ENCODE measurements at places on chromosomes 4 and X. TPM values are rescaled to one million over a fixed set of nuclear protein-coding genes. Genes with fewer than 3 reads are reported as not detected.

DNA sequence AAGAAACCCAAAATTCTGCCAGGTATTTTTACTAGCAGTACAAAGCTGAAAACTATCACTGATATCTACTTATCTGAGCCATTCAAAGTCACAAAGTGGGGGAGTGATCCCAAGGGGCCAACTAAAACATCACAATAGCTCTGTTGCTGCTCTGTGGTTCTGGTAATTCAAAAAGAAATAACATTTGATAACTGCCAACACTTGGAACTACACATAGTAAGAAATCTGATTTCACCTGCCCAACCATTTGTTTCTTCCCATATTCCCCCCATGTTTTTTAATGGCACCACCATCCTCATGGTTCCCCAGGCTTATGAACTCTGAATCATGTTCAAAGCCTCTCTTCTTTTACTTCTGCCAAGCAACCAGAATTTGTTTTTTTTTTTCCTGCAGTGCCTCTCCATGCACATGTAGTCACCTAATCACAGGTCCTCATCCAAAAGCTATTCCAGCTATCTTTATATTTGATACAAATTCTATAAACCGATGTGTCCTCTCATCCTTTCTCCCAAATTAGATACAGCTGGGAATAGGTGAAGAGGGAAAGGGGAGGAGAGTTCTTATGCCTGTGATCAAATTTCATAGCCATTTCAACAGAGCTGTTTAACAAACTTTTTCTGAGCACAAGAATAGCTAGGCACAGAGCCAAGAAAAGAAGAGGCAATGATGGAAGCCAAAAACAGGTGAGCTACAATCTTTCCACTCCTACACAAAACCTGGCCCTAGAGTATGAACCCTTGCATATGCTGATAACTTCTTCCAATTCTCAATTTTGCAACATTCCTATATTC is 7.7 kb downstream of the AMMECR1 start:
- H3K4me1 ChIP-seq: no peaks in the 10 kb centered on the region
- no peak overlapping the region for H3K27ac ChIP-seq
- no peaks in the 10 kb centered on the region for H3K27me3 ChIP-seq
- DNase-seq: no peak
- no peaks in the 10 kb centered on the region for H3K36me3 ChIP-seq

DNA sequence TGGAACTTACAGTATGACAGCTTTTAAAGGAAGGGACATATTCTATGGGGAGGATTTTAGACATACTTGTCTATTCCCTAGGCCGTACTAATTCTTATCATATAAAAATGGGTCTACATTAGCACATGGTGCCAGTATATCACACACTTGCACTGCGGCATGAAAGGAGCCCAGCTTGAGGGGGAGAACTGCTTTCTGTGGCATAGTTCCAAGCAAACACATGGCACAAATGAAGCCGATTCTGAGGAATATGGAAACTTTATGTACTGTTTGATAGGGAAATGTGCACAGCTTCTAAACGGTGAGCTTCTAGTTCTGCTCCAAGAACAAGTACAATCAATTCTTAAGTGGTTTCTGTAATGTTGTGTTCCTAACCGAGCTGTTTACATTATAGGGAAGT is 675.6 kb upstream of the FTHL17 start:
- no peaks in the 10 kb centered on the region for H3K36me3 ChIP-seq
- H3K4me3 ChIP-seq: no peak overlapping the region
- no peaks in the 10 kb centered on the region for H3K27me3 ChIP-seq
- peak; percentile 4 for DNase-seq
- no peaks in the 10 kb centered on the region for H3K4me1 ChIP-seq
- H3K27ac ChIP-seq: no peak overlapping the region

DNA sequence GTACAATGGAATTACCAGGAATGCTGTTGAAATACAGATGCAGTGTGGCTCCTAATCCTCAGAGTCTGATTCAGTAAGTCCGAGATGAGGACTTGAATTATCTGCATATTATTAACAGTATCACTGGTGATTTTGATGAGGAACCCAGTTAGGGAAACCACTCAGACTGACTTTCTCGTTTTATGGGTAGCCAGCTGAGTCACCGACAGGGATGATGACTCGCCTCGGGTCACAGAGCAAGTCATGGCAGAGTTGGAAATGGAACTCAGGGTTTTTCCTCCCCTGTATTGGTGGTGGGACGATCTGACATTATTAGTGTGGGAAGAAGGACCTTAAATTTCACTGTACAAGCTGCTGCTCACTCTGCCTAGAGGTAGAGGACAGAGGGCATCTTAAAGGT is 51.3 kb downstream of the RTL9 start:
- no peaks in the 10 kb centered on the region for H3K4me1 ChIP-seq
- no peaks in the 10 kb centered on the region for H3K27me3 ChIP-seq
- no peak overlapping the region for H3K4me3 ChIP-seq
- H3K27ac ChIP-seq: no peak overlapping the region

- no peak overlapping the region for H3K27ac ChIP-seq
- no peak for DNase-seq
- H3K4me1 ChIP-seq: no peaks in the 10 kb centered on the region
- H3K36me3 ChIP-seq: no peaks in the 10 kb centered on the region
- no peak overlapping the region for H3K4me3 ChIP-seq
These were observed 160.7 kb downstream of the MOSPD2 start for GRCh38 chrX:15033917-15034316.

DNA sequence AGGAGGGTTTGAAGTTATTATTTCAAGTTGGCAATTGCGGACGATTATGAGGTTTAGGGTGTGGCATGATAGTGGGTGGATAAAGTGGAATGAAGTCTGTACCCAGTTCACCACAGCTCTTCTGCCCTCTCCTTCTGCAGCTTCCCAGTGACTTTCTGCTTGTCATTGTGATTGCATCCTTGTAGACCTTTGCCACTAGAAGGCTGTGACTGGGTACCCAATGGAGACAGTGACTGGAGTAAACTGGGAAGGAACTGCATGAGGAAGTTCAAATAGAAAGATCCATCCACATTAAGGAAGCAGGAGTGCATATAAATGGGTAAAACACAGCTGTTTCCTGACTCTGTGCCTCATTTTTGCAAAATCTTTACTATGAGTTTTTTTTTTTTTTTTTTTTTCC is 53.5 kb upstream of the SPANXN3 start:
- DNase-seq: no peak
- no peaks in the 10 kb centered on the region for H3K27me3 ChIP-seq
- H3K4me3 ChIP-seq: no peak overlapping the region
- H3K36me3 ChIP-seq: no peaks in the 10 kb centered on the region
- no peak overlapping the region for H3K27ac ChIP-seq

GRCh38 chrX:14832586-14832985 is 40.3 kb downstream of the FANCB start:
- no peak overlapping the region for H3K4me3 ChIP-seq
- no peak overlapping the region for H3K27ac ChIP-seq
- H3K27me3 ChIP-seq: no peaks in the 10 kb centered on the region
- no peak for DNase-seq
- no peaks in the 10 kb centered on the region for H3K4me1 ChIP-seq

GRCh38 chr4:47538111-47538824 is 53.2 kb downstream of the ATP10D start:
- DNase-seq: no peak
- no peaks in the 10 kb centered on the region for H3K27me3 ChIP-seq
- peaks cover under 1% of the 10 kb centered on the region for H3K4me1 ChIP-seq
- no peak overlapping the region for H3K4me3 ChIP-seq
- H3K27ac ChIP-seq: no peak overlapping the region

GRCh38 chr4:75786938-75787337 is 62.6 kb downstream of the USO1 start:
- H3K4me1 ChIP-seq: no peaks in the 10 kb centered on the region
- DNase-seq: no peak
- no peaks in the 10 kb centered on the region for H3K27me3 ChIP-seq
- no peak overlapping the region for H3K4me3 ChIP-seq
- H3K36me3 ChIP-seq: peaks cover 10% of the 10 kb centered on the region
- no peak overlapping the region for H3K27ac ChIP-seq

GRCh38 chr4:59936566-59936965 is 1263.6 kb upstream of the ADGRL3 start:
- no peaks in the 10 kb centered on the region for H3K27me3 ChIP-seq
- peak; percentile 7 for DNase-seq
- no peaks in the 10 kb centered on the region for H3K36me3 ChIP-seq
- no peaks in the 10 kb centered on the region for H3K4me1 ChIP-seq
- no peak overlapping the region for H3K27ac ChIP-seq

DNA sequence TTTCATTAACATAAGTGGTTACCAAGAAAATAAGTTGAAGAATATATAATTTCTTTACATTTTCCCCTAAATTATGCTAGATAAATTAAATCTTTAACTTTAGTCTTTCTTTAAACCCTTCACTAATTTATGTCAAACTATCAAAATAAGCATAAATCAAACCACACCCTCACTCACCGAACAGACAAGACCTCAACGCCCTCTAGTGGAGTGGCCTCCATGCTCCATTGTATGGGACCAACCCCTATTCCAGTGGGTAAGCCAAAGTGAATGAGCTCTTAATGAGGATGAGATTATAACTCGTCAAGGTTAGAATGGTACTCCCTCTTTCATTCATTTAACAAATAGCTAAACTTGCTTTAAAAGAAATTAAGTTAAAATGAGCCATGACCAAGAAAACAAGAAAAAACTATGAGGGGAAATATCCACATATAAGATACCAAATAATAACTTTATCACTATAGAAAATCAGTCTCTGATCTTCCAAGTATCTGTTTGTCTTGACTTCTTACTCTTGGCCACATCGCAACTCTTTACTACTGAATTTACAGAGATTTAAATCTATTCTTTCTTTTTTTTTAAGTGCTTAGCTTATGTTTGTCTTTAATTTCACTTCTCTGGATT is 15.6 kb upstream of the BBS12 start:
- no peaks in the 10 kb centered on the region for H3K4me1 ChIP-seq
- no peaks in the 10 kb centered on the region for H3K27me3 ChIP-seq
- no peaks in the 10 kb centered on the region for H3K36me3 ChIP-seq
- DNase-seq: peak; percentile 75

DNA sequence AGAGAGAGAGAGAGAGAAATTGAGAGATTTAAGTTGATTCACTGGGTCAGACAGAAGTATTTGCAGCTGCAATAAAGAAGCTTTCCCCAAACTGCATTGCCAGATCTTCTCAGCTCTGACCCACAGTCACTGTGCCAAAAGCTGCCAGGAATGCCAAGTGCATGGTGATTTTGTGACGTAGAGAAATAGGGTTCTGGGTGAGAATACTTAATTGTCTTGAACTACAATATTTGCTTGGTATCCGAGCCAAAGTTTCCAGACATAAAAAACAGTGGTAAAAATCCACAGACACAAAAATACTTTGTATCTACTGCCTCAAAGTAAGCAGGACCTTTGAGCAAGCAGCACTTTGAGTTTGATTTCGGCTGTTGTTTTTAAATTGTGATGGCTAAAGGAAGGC is 331.1 kb downstream of the GRID2 start:
- H3K4me1 ChIP-seq: no peaks in the 10 kb centered on the region
- no peaks in the 10 kb centered on the region for H3K36me3 ChIP-seq

- H3K4me1 ChIP-seq: no peaks in the 10 kb centered on the region
- H3K36me3 ChIP-seq: no peaks in the 10 kb centered on the region
- H3K27me3 ChIP-seq: no peaks in the 10 kb centered on the region
- H3K4me3 ChIP-seq: peak overlapping the region; percentile 67
- DNase-seq: peak; percentile 74
These were observed 614 bp downstream of the BEX3 start for GRCh38 chrX:103376979-103377324.

- no peaks in the 10 kb centered on the region for H3K4me1 ChIP-seq
- H3K27me3 ChIP-seq: no peaks in the 10 kb centered on the region
- no peak overlapping the region for H3K4me3 ChIP-seq
These were observed 67.9 kb downstream of the RBPJ start for GRCh38 chr4:26388671-26389070.

DNA sequence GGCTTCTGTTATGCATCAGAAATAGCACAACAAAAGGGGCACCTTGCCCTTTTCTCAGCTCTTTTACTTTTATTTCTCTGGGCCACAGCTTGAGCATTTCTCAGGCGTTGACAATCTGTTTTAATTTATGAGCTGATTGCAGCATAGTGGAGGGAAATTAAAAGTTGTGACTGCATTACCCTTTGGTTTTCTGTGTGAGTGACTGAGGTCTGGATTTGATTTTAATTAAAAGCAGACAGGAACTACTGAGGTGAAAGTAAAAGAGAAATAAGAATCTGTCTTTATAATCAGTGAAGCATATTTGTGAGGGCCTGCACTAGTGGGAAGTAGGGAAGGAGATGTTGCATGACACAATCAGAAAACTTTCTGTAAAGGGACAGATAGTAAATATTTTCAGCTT is 43.4 kb upstream of the GEMIN8 start:
- H3K36me3 ChIP-seq: no peaks in the 10 kb centered on the region
- no peak overlapping the region for H3K4me3 ChIP-seq
- no peaks in the 10 kb centered on the region for H3K27me3 ChIP-seq
- peaks cover 10% of the 10 kb centered on the region for H3K4me1 ChIP-seq
- no peak overlapping the region for H3K27ac ChIP-seq

- no peak overlapping the region for H3K4me3 ChIP-seq
- no peaks in the 10 kb centered on the region for H3K27me3 ChIP-seq
- H3K36me3 ChIP-seq: peaks cover 4% of the 10 kb centered on the region
- no peak for DNase-seq
These were observed 61.7 kb downstream of the PPARGC1A start for GRCh38 chr4:23828020-23828715.

DNA sequence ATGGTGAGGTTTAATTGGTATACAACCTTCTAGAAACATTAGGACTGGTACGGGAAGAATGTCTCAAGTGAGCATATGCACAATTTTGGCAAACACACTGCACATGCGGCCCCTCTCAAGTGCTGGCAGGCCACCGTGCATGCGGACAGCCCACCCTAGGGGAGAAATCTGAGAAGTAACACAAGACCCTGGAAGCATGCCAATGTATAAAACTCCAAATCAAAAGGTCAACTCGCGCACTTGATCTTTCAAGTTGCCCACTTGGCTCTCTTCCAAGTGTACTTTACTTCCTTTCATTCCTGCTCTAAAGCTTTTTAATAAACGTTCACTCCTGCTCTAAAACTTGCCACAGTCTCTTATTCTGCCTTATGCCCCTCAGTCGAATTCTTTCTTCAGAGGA is 488.3 kb downstream of the CFAP47 start:
- no peaks in the 10 kb centered on the region for H3K36me3 ChIP-seq
- H3K4me3 ChIP-seq: no peak overlapping the region
- DNase-seq: peak; percentile 2
- no peaks in the 10 kb centered on the region for H3K27me3 ChIP-seq

- peaks cover 6% of the 10 kb centered on the region for H3K27me3 ChIP-seq
- H3K27ac ChIP-seq: no peak overlapping the region
- H3K4me1 ChIP-seq: no peaks in the 10 kb centered on the region
- H3K36me3 ChIP-seq: no peaks in the 10 kb centered on the region
- H3K4me3 ChIP-seq: no peak overlapping the region
- no peak for DNase-seq
These were observed 104.0 kb upstream of the MBNL3 start for GRCh38 chrX:132592880-132593279.

GRCh38 chr4:121057466-121057922 is 14.8 kb downstream of the NDNF start:
- no peak overlapping the region for H3K4me3 ChIP-seq
- H3K27me3 ChIP-seq: no peaks in the 10 kb centered on the region
- DNase-seq: peak; percentile 5
- no peak overlapping the region for H3K27ac ChIP-seq
- no peaks in the 10 kb centered on the region for H3K4me1 ChIP-seq

Gene TMEM31
- total RNA-seq: not detected

Gene DUX4
- total RNA-seq: not detected

Gene ERCC6L
- not detected for total RNA-seq

Gene AMTN
- not detected for total RNA-seq

Gene CXCL6
- total RNA-seq: 4.3 TPM

Gene CYLC1
- not detected for total RNA-seq

Gene HPSE
- 4.9 TPM for total RNA-seq

Gene ABCG2
- total RNA-seq: not detected

Gene CCDC120
- 4.6 TPM for total RNA-seq

Gene DOK7
- 8.0 TPM for total RNA-seq
